Right forelimb (tissue), 1 donor: ENCODE measurements at places on chromosomes 1 and 21.

DNA sequence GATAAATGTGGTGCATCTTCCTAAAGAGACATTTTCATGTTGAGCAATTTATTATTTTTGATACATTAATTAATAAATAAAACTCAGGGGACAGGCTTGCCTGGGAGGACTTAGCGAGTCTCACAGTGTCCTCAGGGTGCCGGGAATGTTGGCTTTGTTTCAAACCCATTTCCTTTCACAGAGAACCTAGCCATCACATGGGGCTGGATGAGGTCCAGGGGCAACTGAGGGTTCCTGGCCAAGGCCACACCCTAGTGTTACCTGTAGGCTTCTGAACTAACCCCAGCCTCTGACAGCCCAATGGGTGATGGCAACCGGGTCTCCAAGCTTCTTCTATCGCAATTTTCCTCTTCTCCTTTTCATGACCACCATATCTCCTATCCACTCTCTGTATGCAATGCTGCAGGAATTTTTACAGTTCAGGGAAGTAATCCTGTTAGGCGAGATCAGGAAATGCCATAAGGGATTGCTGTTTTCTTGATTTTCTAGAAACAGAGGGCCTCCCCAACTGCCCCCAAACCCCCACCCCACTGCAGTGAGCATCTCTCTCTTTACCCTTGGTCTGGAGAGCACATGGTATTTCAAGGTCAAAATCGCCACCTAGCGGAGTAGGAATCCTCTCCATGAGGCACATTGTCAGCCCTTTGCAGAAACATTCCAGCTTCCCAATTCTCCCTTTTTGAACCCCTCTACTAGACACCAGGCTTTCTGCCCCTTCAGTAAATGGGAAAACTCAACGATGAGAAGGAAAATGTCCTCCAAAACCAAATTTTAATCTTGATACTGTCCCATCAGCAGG, 22.1 kb upstream of the SMYD3 start:
- DNase-seq, result no peak

DNA sequence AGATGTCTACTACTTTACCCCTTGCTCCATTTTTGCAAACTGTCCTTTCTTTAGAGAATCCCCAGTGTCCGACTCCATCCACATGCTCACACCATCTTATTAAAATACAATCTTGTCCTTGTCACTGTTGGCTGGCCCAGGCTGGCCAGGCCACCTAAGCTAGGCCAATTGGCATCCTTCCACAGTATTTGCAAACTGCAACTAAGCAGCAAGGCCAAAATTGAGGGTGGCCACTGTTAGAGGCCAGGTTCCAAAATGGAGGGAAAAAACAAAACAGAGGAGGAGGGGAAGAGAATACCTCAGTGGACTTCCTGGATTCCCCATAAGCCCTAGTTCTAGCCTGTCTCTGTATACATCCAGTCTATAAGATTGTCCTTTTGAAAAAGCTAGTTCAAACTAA, 4.3 kb downstream of the FAM89A start:
- DNase-seq, result no peak

GRCh38 chr1:35386959-35387358, 118.5 kb downstream of the ZMYM4 start:
- DNase-seq, result no peak

DNA sequence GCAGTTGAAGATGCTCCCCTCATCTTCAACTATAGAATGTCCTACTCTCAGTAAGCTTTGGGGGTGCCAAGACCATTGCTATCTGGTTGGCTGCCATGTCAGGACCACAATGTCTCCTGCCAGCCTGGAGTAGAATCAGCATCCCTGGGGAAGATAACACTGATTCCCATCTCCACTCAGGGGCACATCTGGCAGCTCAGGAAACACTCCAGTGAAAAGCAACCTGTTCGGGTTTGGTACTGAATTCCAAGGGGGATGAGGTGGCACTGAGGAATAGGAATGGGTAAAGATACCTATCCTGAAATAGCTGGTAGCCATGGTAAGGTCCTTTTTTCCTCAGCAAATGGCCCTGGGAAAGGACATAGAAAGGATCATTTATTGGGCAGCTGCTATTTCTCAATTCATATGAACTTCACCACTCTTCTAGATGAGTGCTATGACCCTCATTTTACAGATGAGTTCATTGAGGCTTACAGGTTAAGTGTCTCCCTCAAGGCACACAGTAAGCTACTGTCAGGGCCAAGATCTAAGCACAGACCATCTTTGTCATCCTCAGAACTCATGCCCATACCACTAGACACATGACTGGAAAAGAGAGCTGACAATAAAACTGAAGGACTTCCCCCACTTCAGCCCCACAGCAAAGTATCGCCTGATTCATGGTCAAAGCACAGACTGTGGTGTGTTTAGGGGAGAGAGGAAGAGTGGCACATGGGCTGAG, 31.4 kb downstream of the AK2 start:
- DNase-seq, result no peak

DNA sequence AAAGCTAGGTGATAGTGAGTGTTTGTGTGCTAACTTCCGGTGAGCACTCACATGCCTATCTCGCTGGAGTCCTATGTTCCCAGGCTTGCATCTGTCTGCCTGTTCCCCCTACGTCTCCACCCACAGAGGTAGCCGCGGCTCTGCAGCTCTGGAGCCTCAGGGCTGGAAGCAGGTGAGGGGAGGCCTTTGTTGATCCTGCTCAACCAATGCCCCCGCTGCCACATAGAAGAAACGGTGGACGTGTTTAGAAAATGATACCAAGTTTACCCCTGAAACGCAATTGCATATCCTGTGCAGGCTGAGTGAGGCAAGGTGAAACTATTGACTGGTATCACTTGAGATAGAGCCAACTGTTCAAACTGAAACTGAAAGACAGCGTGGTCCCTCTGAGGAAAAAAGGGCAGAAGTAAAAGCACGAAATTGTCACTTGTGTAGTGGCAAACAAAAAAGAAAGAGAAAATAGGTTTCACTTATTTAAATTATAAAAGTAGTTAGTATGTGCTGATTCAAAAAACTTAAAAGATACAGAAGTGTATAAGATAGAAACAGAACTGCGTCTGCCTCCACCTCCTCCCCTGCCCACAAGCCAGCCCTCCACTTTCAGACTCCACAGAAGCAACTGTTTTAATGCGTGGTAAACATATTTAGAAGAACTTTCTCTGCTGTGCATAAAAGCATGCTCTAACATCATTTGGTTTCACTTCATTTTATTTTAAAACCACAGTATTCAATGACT, 38.6 kb upstream of the ETS2 start:
- DNase-seq, result no peak

DNA sequence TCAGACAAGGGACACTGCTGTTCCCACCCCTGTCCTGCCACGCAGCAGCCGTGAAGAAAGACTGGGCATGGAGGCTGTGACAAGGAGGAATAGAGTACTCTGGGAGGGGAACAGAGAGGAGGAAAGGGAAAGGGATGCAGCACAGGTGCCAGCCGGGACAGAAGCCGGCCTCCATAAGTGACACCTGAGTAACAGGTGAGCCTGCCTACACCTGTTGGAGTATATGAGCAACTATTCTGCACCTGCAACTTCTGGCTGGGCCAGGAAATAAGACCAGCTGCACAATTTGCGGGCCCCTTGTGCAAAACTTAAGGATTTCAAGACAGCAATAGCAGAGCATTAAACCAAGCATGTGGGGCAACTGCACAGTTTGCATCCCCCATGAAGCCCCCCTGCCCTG, 72.5 kb upstream of the GOLT1A start:
- DNase-seq, result no peak
